ENCODE measurements at places on chromosomes 12 and 14.

- DNase-seq = no peak
Measured at GRCh38 chr12:99232324-99232723, 415.2 kb upstream of the GARIN6 start.

DNA sequence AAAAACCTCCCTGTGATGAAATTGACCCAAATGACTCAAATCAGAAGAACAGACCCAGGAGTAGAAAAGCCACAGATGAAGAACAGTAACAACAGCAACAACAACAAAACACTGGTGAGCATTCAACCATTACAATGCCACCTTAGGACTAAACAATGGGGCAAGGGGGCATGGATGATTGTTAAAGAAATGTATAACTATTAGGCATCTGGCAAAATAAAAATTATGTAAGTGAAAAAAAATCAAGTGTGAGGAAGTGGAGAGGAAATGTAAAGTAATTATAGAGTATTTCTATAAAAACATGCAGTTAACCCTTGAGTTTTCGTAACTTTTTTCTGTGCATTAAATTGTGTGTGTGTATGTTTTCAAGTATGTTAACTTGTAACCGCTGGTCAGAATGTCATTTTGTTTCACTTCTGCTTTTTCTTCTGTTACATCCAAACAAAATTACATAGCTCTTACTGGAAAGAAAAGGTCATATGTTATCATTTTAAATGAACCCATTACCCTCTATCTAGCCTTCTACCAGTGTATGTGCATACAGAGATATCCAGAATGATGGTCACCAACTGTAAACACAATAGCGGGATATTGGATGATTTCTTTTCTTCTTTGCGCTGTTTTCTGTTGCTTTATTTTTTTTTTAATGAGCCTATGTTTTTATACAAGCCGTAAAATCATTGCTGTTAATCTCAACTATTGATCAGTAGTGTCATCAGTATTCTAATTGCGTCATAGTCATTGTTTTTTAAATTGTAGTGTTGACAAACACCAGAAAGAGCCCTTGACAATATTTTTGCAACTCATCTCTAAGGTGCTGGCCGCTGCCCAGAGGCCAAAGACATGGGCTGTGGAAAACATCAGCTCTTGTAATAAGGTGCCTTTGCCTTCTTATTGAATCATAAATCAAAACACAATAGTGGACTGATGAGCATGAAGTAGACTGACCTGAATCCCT, 170.6 kb downstream of the CRADD start:
- DNase-seq = no peak

- no peak for DNase-seq
Measured at GRCh38 chr12:14260011-14260993, 105.2 kb upstream of the ATF7IP start.

DNA sequence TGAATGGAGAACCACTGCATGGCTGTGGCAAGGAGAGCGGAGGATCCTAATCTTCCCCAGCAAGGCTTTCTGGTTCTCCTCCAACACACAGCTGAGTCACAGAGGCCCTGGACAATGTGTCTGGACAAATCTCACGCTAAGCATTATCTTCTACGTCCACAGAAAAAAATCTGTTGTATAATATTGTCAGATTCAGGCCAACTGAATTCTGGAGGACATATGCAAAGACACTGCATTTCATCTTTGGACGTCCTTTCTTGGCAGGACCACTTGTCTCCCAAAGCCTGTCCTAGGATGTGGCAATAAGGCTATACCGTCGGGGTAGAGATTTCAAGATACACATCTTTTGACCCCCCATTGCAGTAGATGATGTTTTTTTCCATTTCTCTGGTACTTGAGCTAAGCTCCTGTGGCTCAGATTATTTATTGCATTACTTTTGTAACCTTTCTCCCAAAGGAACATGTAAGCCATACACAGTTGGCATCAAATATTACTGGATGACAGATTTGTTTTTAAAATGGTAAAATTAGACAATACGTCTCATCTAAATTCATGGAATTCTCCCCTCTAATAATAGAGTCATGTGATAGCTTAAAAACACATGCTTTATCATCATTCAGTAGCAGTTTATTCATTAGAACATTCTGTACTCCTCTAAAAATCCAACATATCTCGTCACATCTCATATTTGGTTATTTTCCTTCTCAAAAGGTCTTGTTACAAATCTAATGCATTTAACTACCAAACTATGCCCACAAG, 19.4 kb downstream of the LMO3 start:
- no peak for DNase-seq

DNA sequence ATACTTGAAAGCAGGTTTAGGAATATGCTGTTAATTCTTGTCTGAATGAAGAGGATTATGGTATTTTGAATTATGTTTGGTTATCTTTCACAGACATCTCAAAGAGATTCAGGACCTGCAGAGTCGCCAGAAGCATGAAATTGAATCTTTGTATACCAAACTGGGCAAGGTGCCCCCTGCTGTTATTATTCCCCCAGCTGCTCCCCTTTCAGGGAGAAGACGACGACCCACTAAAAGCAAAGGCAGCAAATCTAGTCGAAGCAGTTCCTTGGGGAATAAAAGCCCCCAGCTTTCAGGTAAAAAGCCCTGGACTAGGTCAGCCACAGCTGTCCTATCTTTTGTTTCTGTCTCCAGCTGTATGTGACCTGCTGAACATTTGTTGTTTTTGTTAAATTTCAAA, 52.1 kb downstream of the RAD52 start:
- DNase-seq = no peak

DNA sequence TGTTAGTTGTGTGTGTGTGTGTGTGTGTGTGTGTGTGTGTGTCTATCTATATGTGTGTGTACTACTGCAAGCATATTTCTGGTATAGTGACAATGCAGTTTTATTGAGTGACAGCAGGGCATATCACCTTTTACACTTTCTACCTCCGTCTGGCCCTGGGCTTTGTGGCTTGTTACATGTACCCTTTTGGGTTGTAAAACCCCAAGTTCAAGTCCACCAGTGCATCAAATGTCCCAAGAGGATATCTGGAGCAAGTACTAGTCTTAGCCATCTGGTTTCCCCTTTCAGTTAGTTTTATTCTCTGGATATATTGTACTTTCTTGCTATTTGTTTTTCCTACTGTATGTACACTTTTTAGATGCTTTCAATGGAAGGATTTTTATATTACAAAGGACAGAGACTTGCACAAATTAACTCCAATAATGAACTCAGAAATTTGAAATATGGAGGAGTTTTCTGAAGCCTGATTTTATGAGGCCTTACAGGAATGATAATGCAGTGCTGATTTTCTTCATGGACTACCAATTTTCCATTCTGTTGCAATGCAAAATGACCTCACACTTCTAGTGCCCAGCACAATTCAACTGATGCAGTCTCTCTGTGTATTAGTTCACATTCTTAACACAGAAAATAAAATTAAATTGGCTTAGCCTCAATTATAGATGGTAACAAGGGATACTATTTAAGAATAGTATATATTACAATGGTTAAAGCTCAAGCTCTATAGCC, 29.1 kb downstream of the SLC16A7 start:
- DNase-seq = no peak

DNA sequence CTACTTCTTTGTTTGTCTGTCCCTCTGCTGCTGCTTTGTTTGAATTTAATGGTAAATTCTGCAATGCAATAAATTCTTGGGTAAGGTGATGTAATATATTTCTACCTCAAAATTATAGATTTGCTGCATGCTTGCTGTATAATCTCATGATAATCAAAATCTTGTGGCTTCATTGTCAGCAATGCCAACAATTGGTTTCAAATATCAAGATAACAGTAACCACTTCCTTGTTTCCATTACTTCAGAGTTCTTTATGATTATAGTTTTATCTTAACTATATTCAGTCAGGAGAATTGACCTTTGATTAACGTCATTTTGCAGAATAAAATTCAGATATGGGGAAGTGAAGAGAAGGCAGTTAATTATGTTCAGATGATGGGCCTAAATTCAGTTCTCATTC, 30.2 kb upstream of the RNU6-8 start:
- no peak for DNase-seq

DNA sequence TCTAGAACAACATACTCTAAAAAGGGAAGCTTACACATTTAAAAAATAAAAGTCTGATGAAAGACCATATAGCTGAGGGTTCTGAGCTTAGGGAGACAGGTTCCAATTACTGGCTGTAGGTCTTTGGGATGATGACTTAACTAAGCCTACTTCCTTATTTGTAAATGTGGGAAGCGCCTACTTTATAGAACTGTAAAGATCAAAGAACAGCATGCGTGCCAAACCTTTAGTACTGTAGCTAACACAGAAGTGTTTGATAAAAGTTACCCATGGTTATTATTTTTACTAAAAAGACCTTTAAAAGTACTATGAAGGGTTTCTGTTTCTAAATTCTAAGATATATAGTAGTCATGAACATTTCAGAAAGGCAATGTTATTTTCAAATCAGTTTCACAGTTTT, 35.7 kb downstream of the STK38L start:
- DNase-seq = no peak

GRCh38 chr12:104473374-104473983, 16.7 kb downstream of the CHST11 start:
- no peak for DNase-seq

DNA sequence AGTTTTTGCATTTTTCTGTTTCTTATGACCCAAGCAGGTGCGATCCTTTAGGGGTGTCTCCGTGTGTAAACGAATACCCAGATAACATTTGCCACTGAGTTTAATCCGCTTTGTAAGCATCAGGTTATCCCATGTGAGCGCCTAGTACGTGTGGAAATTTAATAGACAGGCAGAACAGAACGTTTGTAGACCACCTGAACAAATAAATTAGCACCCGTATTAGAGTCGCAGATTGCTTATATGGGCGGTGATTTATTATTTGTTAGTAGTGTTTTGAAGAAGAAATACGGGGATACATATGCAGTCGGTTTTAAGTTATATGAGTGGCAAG, 325 bp downstream of the C12orf60 start:
- DNase-seq = no peak

GRCh38 chr12:122793685-122794106, 19.3 kb downstream of the CCDC62 start:
- no peak for DNase-seq

- no peak for DNase-seq
Measured at GRCh38 chr12:53346491-53346890, 10.3 kb upstream of the SP7 start.

GRCh38 chr12:121792607-121793439, 665 bp downstream of the RHOF start:
- DNase-seq = no peak

- DNase-seq = no peak
Measured at GRCh38 chr12:54189198-54189539, 384 bp upstream of the SMUG1 start.

- DNase-seq = no peak
Measured at GRCh38 chr14:20757965-20758364, 10.2 kb upstream of the EDDM3B start.

DNA sequence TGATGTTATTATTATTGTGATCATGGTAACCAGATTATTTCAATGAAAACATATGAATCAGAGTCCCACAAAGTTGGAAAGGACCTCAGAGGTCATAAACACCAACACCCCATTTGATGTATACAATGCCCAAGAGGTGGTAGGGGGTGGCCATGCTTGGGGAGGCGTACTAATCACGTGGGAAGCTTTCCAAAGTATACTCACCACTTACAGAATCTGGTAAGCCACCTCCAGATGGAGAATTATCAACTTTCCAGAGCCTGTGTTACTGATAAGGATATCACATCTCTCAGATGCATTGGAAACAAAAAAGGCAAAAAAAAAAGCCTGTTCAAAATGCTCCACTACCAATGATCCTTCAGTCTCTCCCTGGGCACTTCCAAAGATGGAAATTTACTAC, 8.4 kb downstream of the DAD1 start:
- DNase-seq = no peak

- no peak for DNase-seq
Measured at GRCh38 chr14:63088865-63089264, 43.6 kb upstream of the KCNH5 start.

GRCh38 chr14:24609655-24610344, at the start of gene GZMH:
Gene GZMH (minus strand): TSS chr14:24609685. CDS start chr14:24609613, 72 bp downstream.
- DNase-seq = no peak

DNA sequence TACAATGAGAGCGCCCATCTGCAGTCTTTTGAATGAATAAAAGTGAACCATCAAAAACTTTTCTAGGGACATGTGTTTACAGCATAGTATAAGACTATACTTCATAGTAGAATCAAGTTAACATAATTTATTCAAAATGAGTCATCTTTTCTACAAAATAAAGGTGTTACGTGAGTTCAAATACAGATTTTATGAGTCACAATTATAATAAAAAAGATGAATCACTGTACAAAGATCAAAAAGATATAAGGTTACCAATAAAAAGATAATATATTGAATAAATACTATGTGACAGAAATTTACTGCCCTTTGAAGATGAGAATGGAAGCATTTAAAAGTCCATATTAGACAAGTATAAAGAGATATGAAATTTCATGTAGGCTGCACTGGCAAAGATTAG, 2.8 kb downstream of the MBIP start:
- DNase-seq = no peak

DNA sequence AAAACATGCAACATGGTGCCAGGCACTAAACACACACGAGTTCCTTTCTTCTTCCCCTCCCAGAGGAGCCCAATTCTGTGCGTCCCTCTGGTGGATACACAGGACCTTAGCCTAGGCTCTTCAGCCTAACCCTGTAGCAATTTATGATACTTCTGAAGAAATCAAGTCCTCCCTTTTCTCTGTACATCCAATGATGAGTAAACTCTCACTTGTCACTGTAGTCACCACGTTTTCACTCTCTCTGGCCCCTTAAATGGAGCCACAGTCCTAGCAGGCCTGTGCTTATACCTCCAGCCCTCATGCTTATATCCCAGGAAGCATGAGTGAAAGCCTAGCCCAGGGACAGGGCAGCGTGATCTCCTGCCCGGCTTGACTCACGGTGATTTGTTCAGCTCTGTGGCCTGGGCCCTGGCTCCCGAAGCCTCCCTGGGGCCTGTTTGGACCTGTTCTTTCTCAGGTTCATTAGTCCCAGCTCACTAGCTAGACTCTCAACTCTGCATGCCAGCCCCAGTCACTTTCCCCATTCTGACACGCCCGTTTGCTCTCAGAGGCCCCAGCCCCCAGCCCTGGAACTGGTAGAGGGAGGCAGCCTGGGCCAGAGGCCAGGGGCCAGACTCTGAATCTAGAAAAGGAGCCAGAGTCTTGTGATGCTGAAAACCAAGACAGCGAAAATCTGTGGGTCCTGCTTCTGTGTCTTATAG, 24.1 kb upstream of the PLEKHG3 start:
- DNase-seq = no peak

- no peak for DNase-seq
Measured at GRCh38 chr14:101506211-101506925, 54.9 kb upstream of the DIO3 start.

GRCh38 chr12:63814146-63814772, 30.2 kb upstream of the SRGAP1 start:
- DNase-seq = no peak

DNA sequence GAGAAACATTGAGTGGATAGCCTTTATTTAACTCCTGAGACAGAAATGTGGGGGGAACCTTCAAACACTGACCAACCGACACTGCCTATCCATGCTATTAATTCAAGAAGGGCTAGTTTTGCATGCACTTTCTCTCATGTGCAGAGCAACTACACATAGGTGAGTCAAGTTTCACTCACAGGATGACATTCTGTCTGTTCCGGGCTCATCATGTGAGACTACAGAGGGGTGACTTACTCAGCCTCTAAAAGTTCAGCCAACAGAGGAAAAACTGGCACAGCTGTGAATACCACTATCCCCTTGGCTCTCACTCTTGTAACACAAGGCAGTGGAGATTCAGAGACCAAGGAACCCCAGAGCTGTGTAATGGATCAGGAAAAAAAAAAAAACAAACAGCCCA, 13.3 kb downstream of the BEST3 start:
- DNase-seq = no peak

GRCh38 chr12:124774462-124775167, 89.0 kb downstream of the SCARB1 start:
- peak; percentile 11 for DNase-seq

All from CD4-positive, alpha-beta T cell (primary cell).